A549 (cell line): ENCODE measurements at places on chromosomes 3 and 15.

DNA sequence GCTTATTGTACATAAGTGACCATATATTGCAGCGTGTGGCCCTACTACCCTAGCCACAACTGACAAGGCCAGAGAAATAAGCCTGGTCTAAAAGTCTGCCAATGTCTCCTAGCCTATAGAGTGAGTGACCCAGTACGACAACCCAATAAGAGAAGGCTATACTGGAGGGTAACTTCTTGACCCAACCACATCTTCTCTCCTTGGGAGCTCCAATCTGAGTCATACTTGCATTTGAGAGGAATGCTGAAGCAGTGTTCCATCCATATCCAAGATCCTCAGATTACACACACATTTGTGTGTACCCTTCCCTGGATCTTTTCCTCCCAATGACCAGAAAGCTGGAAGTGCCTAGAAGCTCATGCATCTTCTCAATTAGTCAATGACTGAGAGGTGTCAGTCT lies 11.3 kb upstream of the STT3B start:
- no peak for DNase-seq

DNA sequence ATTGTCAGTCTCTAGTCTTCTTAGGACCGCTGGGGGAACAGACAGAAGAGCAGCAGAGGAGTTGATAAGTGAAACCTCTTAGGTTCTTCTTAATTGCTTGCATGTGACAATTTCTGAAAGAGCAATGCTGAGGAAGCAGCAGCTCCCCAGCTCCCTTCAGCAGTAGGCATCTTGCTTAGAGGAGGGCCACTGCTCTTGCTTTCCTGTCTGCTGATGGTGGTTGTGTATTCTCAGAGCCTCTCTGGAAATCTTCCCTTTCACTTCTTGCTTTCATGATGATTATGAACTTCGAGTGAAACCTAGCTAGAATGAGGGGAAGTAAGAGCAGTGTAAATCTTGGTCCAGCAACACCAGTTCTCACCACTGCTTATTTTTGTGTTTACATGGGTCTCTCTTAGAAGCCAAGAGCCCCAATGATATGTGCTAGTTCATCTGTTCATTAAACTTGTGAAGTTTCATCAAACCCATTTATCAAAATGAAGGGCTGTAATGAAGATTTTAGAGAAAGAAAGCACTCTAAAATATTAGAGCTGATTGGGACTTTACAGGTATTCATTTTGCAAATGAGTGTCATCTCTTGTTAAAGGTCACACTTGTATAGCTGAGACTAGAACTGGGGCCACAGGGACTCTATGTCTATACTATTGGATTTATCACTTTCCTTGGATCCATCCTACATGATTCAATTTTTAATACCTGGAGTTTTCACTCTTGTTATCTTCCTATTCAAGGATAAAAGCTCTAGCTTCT lies 246.7 kb downstream of the LPP start:
- DNase-seq = no peak

GRCh38 chr3:52463416-52463815 lies 8.0 kb downstream of the NISCH start:
- DNase-seq = no peak

GRCh38 chr15:100468285-100468684 lies 60.5 kb downstream of the CERS3 start:
- DNase-seq = peak; percentile 4

- DNase-seq = no peak
Observed at GRCh38 chr3:46184469-46184868, 23.6 kb downstream of the CCR1 start.

DNA sequence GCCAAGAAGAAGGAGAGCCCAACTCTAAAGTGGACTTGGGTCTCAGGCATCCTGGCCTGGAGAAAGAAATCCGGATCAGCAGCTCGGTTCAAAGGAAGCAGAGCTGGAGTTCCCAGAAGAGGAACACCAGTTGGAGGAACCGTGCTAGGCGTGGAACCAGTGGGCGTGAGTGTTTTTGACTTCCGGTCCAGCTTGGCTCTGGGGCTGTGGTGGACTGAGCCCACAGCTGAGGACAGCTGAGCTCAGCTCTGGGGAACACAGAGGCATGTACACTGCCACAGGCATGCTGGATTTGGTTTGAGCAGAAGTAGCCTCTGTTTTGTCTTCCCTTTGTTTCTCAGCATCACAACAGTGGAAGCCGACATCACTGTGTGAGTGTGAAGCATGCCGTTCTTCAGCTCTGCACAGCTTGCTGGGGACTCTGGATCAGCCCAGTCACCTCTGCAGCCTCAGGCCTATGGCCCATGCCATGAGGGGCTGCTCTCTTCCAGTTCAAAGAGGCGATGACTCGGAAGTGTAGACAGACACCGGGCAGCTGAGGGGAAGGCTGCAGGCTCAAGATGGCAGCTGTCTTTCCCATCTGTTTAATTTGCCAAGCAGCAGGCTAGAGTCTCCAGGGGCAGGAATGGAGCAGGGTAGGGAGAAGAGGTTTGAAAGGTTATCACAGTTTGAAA lies 185.8 kb upstream of the UBE3A start:
- no peak for DNase-seq

DNA sequence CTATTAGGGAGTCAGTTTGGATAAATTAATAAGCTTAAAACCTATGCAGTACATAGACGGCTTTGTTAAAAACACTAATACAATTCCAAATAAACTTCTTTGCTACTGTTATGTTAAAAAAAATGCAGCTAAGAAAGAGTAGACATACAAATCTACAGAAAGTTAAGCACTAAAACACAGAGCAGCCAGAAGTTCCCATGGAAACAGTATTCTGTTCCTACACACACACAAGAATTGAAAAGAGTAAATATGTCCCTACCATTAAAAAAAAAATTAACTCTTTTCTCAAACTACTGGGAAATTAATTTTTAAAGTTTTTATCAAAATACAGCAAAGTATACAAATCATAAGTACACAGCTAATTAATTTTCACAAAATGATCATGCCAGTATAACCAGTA lies 71.6 kb downstream of the CLASP2 start:
- no peak for DNase-seq

- peak; percentile 76 for DNase-seq
Observed at GRCh38 chr3:186746008-186746407, 28.8 kb downstream of the KNG1 start.

DNA sequence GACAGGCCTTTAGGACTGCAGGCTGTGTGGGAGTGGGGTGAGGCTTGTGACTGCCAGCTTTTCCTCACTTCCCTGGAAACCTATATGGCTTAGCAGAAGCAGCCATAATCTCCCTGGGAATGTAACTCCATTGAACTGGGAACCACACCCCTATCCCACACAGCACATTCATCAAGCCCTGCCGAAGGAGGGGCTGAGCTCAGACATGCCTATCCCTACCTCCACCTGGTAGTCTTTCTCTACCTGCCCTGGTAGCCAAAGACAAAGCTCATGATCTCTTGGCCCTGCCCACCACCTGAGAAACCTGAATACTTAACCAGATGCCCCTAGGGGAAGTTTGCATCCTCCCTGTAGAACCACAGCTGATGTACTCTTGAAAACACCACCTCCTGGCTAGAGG lies 219.8 kb downstream of the UNC13C start:
- DNase-seq = no peak

- no peak for DNase-seq
Observed at GRCh38 chr3:194370753-194371152, 1.2 kb upstream of the LRRC15 start.

DNA sequence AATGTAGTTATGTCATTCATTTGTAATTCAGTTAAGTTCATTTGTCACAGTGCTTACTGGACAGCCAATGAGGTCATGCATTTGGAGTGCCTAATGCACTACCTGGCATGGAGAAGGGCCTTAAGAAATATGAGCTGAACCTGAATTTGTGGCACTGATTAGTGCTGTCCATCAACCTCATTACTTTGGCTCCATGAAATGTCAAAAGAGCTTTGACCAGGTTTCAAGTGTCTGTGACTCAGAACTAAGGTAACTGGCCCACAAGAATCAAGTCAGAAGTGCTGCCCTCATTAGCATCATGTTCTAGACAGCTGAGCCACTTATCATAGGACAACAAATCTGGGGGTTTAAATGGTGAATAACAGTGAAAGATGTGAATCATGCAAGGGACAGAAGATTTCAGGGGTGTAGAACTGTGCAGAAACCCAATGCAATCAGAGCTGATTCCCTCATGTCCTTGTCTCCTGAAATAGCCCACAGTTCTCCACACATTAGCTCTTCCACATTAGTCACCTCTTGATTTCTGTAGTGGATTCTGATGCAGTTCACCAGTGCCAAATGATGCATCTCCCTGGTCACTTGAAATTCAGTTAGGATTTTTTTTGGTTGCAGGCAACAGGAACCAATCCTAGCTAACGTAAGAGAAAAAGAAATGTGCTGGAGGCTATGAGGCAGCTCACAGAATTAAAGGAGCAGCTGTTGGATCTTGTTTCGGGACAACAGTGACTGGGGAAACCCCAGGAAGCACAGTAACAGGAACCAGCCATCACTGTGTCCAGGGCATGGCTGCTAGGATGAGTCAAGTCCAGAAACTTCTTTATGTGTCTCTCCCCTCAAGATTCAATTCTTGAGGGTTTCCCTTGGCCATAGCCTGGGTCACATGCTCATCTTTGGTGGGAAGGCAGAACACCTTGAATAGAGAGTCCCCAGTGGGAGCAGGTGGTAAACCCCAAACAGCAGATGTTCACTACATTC lies 38.7 kb downstream of the CHST2 start:
- DNase-seq = no peak

DNA sequence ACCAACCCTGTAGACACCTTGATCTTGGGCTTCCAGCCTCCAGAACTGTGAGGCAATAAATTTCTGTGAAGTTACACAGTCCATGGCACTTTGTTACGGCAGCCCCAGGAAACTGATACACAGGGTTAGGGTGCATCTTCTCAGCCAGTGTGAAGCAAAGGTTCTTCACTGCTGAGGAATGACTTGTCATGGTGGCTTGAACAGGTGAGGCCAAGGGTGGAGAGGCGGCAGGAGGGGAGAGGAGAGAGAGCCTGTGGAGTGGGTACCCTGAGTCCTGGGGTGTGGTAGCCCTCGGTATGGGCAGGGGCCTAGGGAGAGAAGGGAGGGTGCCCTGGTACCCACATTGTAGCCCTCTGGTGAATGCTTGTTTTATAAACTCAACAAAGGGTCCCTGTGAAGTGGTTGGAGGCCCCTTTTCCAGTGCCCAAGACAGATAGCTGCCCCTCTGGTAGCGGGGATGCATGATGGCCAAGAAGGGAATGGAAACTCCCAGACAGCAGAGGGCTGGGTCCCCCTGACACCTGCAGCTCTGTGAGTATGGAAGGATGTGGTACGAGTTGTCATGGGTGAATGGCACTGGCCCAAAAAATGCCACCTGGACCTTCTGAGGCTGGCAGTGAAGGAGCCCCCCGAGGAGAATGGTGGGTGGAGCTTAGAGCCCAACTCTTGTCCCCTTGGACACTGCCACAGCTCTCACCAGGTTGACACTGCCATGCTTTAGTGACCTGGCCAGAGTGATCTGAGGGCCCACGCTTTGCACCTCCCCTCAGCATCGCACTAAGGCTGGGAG lies 49.6 kb downstream of the SPSB4 start:
- no peak for DNase-seq

- no peak for DNase-seq
Observed at GRCh38 chr3:190721330-190721729, 141.2 kb downstream of the GMNC start.

DNA sequence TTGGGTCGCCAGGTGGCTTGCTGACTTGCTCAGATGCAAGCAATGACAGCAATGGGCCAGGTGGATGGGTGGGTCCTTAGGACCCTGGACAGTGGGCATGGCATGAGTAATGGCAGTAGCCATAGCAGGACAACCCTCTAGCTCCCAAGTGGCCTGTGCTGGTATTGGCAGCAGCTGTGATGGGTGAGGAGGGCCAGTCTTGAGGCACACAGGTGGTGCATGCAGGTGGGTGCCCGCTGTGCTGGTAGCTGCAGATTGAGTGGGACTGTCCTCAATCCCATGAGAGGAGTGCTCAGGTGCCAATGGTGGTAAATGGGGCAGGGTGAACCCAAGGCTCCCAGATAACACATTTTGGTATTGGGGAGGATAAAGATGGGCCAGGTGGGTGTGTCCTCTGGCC lies 24.2 kb downstream of the AGBL1 start:
- DNase-seq = no peak

GRCh38 chr3:115912372-115912771 lies 289.1 kb downstream of the GAP43 start:
- no peak for DNase-seq

GRCh38 chr15:68034081-68034480 lies 20.0 kb upstream of the PIAS1 start:
- DNase-seq = no peak

GRCh38 chr3:125434582-125435011 lies 59.5 kb upstream of the ZNF148 start:
- no peak for DNase-seq

DNA sequence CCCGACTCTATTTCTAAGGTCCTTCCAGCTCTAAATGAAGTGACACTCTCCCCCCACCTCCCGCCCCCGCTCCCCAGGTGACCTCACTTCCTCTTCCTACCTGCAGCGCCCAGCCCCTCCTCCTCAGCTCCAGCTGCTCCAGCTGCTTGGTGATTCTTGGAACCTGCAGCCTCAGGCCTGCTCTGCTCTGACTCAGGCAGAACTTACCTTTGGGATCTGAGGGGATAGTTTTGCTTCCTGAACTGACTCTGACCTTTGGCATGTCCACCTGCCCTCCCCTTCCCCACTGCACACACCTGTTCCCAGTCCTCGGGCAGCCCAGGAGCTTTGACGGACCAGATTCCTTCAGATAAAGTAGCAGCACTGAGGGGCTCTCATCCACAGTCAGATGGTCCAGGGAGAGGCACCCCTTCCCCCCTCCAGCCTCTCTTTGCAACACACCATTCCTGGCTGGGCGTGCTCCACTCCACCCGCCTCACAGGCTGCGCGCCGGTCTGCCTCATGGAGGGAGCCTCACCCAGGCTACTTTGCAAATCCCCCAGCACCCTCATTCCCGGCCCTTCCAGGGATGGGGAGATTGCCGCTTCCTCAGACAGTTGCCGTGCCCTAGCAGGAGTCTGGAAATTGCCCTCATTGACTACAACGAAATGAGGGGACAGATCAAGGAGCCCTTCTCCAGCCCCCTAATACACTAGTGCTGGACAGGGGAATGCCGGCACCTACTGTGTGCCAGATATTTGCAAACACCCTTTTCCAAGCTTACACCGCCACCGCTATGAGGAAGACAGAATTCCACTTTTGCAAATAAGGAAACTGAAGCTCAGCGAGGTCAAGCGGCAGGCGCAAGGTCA lies 692 bp upstream of the C15orf39 start:
- DNase-seq = no peak

- DNase-seq = peak; percentile 41
Observed at GRCh38 chr3:86973440-86973839, 17.5 kb downstream of the VGLL3 start.

DNA sequence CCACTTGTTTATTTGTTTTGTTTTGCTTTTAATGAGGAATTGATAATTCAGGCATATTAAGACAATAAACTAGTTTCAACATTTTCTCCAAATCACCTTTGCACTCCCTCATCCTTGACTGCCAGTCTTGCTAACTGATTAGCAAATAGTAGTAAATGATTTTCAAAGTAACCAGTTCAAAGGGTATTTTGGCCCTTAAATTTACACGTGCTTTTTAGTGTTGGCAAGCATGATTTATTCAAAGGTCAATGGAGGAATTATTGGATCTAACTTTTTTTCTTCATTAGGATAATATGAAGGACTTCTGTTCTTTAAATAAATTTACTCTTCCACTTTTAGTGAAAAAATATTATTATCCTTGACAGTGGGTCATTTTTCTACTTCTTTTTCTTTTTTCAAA lies 53.8 kb downstream of the BCHE start:
- no peak for DNase-seq
